IPS-NIHi11 (cell line): ENCODE measurements at places on chromosomes 13 and 19.
A peak's percentile ranks its signal among the peaks of the same experiment; 100 is the strongest.

GRCh38 chr13:26813321-26813979 is 52.9 kb upstream of the GPR12 start:
- no peak for DNase-seq

GRCh38 chr13:109747524-109747923 is 38.9 kb downstream of the IRS2 start:
- DNase-seq = no peak

DNA sequence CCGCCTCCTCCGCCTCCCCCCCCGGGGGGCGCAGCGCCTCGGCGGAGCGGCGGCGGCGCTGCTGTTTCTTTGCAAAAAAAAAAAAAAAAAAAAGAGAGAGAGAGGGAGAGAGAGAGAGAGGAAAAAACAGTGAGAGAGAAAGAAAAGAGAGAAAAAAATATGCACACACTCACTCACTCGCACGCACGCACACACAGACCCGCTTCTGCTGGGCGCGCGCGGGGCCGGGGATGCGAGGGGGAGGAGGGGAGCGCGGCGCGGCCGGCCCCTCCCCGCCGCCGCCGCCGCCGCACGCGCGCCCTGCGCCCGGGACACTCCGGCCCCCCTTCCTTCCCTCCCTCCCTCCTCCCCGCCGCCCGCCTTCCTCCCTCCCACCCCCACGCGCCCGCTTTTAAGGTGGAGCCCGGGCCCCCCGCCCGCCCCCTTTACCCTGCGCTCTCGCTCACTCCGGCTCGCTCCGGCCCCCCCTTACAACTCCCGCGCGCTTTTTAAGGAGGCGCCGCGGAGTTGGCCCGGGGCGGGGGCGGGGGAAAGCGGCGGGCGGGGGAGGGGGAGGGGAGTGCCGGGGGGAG is at the start of gene SAMD1:
Gene SAMD1 (minus strand): TSS at position 243 of the 572 bp plus-strand sequence.
- peak; percentile 87 for DNase-seq

- DNase-seq = peak; percentile 59
These were observed 22.6 kb downstream of the FBXL12 start for GRCh38 chr19:9796113-9796773.

- DNase-seq = no peak
These were observed 18.6 kb upstream of the LAIR1 start for GRCh38 chr19:54383330-54383729.

DNA sequence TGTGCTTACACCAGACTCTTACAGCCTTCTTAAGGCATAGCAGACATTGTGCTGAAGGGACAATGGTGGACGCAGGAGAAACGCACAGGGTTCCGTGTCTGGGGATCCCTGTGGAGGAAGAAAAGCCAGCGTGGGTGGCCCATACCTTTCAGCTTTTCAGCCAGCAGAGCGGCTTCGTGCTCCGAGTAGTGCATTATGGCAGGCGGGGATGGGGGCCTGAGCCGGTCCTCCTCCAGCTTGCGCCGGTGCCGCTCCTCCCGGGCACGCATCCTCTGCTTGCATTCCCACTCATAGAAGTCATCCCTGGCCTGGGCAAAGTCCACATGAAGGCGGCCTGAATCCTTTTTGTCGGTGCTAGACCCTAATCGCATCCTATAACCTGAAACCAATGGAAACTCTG is 332.4 kb downstream of the DNAJC15 start:
- DNase-seq = no peak

- peak; percentile 83 for DNase-seq
These were observed 24.1 kb downstream of the SLC25A30 start for GRCh38 chr13:45393941-45394570.

DNA sequence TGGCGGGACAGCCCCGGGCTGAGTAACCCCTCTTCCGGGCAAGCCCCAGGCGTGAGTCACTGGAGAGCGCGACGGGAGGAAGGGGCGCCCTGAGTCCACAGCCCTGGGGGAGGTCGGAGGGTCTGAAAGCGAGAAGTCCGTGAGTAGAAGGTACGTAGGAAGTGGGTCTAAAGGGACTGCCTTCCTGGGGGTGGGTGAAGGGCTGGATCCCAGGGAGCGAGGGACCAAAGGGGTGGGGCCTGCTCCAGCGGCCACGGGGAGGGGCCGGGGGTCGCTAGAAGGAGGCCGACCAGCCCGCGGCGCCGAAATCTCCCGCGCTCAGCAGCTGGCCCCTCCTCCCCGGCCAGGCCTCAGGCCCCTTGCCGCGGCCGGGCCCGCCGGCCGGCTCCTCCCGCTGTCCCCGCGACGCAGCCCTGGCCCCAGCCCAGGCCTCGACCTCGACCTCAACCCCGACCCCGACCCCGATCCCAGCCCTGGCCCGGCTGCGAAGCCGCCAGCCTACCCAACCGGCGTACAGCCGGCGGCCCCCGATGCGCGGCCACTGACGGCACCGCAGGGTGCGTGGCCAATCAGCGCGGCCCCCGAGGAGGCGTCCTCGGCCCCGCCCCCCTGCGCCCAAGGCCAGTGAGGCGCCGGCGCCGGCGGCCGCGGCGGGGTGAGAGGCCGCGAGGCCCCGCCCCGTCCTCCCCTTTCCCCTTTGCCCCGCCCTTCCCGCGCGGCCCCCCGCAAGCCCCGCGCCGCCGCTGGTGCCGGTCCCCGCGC is 22.6 kb downstream of the IPO5 start:
- DNase-seq = peak; percentile 97

GRCh38 chr19:35416331-35416730 is 31.7 kb upstream of the FFAR2 start:
- DNase-seq = no peak

DNA sequence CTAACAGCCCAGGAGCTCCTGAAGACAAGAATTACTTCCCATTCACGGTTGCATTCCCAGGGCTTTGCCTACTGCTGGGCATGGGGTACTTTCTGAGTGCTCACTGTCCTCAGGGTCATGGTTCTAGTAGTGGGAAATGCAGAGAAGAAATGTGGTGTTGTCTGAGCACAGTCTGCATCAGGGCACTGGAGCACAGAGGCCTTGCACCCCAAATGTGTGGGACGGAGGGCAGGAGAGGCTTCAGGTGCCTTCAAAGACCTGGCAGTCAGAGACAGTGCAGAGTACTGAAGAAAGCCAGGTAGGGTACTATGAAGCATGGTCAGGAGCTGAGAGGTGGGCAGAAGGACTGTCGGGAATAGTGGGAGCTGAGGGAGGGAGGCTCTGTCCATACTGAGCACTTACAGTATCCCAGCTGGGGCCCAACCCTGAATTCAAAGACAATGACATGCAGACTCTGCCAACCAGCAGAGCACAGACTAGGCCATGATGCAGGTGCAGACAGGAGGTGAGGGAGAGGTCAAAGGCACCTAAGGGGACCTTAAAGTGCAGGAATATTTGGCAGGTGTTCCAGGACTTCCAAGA is 144.4 kb downstream of the USP12 start:
- DNase-seq = no peak

GRCh38 chr13:18996221-18996620 is 185.4 kb downstream of the TUBA3C start:
- no peak for DNase-seq

- no peak for DNase-seq
These were observed 11.9 kb downstream of the MIPEP start for GRCh38 chr13:23877286-23877685.

- DNase-seq = no peak
These were observed 205.7 kb downstream of the MYO16 start for GRCh38 chr13:108835083-108835482.

DNA sequence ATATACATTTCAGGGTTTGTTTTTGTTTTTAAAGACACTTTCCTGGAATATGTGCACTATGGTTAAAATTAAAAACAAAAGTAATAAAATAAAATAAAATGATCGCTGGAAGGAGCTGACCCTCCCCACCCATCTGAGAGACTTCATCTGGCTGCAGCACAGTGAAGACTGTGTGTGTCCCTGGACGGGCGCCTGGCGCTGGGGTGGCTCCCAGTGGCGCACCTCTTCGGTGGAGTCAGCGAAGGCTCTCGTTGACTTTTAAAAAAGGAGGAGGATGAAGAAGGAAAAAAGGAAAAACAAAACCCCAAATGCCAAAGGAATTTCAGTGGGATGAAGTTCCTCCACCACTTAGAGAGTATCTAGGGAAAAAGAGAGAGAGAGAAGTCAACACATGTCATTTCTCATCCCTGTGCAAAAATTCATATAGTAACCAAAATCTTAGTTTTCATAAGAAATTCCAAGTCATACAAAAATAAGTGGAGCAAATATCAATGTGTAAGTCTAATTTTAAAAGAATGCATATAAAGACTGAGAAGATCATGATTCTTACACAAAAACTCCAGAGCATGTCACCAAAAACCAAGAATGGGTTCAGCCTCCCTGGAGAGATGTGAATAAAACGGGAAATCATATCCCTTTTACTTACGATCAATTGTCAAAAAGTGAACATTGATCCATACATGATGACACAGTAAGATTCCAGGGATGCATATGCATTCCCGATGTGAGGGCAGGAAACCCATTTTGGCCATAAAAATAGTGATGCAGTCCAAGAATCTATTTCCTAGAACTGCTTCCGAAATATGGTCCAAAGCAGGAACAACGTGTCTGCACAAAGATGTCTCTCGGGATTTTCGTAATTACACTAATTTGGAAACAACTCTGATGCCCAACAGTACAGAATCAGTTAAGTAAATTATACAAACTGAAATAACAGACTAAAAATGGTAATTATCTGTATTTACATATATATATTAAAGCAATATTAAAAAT is 123.8 kb downstream of the STK24 start:
- no peak for DNase-seq

DNA sequence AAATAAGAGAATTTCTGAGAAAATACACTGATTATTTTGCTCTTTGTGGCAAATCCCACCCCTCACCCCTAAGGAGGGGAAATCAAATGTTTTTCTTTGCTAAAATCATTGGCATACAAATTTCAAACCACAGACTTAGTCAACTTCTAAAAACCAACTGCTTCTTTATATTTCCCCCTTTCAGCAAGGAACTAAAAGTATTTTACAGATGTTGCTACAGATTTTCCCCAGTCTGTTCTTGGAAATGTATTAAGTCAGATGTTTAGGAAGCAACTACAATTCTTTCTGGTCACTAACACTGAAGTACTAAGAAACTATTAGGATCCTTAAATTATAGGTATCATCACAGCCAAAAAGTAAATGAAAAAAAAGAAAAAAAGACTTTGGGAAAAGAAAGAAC is 6.9 kb downstream of the MTMR6 start:
- DNase-seq = no peak

GRCh38 chr19:18001777-18002345 is 6.1 kb upstream of the ARRDC2 start:
- no peak for DNase-seq

DNA sequence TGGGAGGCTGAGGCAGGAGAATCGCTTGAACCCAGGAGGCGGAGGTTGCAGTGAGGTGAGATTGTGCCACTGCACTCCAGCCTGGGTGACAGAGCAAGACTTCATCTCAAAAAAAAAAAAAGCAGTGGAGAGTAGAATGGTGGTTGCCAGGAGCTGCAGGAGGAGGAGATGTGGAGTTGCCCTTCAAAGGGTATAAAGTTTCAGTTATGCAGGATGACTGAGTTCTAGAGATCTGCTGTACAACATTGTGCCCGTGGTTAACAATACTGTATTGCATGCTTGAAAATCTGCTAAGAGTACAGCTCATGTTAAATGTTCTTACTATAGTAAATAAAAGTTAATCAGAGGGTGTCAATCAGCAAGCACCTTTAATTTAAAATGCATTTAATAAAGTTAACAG is 28.4 kb upstream of the LATS2 start:
- no peak for DNase-seq

DNA sequence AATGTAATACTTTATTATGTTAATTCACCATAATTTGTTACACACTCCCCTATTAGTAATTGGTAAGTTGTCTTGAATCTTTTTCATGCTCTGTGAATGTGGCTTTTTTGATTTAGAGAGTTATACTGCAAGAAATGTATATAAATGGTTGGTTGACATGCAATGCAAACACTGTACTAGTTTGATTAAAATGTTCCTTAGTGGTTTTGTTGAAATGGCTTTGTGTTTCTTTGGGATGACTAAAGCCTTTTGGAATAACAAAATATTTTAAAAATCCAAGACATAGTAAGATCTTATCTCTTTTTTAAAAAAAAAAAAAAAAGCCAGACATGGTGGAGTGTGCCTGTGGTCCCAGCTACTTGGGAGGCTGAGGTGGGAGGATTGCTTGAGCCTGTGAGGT is 10.5 kb downstream of the LAMP1 start:
- DNase-seq = no peak

DNA sequence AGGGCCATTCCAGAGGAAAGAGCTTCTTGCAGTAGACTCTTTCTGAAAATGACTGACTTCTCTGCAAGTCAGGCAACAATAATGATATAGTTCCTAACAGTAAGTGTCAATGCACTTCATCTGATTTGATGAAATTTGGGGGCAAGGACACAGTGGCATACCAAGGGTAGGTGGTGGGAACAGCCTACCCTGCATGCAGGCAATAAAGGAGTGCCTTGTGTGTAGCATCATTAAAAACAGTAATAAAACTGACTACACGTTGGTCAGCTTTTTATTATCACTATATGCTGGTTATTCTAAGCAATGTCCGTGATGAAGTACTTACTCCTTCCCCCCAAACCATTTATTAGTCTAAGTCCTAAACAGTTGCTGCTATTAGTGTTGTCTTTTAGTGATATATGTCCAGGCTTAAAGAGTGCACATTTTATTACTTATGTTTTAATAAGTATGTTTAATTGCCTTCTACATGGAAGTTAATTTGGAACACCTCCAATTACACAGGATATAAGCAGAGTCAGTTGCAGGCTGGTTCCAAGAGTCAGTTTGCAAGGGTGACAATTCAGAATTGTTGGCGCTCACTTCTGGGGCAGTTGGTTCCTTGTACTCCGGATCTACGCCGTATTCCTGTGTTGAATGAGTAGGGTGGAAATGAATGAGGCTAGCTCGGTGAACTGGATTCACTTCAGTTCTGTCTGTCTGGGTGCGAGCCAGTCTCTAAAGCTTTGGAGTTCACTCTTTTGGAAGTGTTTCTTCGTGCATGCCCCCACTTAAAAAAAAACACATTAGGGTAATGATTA is 84.0 kb downstream of the RGCC start:
- DNase-seq = no peak

DNA sequence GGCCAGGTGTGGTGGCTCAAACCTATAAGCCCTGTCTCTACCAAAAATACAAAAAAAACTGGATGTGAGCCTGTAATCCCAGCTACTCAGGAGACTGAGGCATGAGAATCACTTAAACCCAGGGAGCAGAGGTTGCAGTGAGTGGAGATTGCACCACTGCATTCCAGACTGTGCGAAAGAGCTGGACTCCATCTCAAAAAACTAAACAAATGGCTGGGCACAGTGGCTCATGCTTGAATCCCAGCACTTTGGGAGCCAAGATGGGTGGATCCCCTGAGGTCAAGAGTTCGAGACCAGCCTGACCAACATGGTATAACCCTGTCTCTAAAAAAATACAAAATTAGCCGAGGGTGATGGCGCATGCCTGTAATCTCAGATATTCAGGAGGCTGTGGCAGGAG is 34.9 kb upstream of the ZNF83 start:
- DNase-seq = no peak

- DNase-seq = peak; percentile 22
These were observed 17.9 kb upstream of the RFC3 start for GRCh38 chr13:33799950-33800592.

GRCh38 chr19:18274219-18274780 is at the start of gene IQCN:
Gene IQCN (minus strand): TSS chr19:18274452. CDS start chr19:18269478, 4,974 bp downstream.
- DNase-seq = no peak

- no peak for DNase-seq
These were observed 11.8 kb downstream of the AP3D1 start for GRCh38 chr19:2139385-2140137.

- no peak for DNase-seq
These were observed 5.3 kb downstream of the PRKACA start for GRCh38 chr19:14112051-14112808.
